ENCODE measurements at places on chromosomes 11 and 22.

GRCh38 chr11:101508370-101508769, 75.4 kb downstream of the TRPC6 start:
- no peak for DNase-seq

- DNase-seq = peak; percentile 47
Observed at GRCh38 chr11:1782831-1783724, 19.4 kb upstream of the CTSD start.

DNA sequence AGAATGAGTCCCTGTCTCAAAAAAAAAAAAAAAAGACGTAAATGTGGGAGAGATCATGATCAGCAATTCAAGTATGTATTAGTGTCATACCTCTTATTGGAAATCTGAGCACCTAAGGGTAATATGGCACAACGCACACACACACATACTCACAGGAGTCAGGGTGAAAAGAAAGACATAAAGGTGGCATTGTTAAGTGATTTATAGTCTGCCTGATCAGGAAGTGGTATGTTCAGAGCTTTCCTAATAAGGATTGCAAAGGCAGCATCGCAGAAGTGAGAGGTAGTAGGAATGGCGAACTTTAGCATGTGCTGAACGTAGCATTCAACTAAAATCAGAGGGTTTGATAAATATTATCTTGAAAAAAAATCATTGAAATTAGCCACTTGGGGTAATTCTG, 854.3 kb downstream of the METTL15 start:
- no peak for DNase-seq

- DNase-seq = no peak
Observed at GRCh38 chr11:116691771-116692177, 81.0 kb downstream of the BUD13 start.

- DNase-seq = no peak
Observed at GRCh38 chr11:96367342-96367741, 22.4 kb downstream of the CCDC82 start.

GRCh38 chr11:117600234-117600783, 196.7 kb downstream of the DSCAML1 start:
- no peak for DNase-seq

DNA sequence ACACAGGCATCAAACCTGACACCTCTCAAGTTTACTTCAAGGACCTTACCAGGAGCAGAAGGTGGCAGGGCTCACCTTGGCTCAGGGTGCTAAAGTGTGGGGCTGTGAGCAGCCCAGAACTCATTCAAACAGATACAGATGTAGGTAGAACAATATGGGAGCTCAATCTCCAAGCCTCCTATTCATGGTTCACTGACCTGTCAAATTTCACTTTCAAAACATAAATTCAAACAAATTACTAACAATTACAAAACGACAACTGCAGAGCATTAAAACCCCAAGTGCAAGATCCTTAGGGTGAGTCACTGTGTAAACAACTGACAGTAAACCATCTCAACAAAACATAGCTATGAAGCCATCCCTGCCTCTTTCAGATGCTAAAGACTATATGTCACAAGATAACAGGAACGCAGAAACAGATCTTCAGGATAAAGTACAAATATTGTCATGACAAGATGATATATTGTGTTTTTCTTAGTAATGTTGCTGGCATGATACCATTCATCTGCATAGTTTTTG, 303.5 kb upstream of the ANO3 start:
- no peak for DNase-seq

- DNase-seq = peak; percentile 55
Observed at GRCh38 chr11:59207988-59208451, 4.7 kb downstream of the MPEG1 start.

- no peak for DNase-seq
Observed at GRCh38 chr11:123129920-123130319, 65.1 kb downstream of the CLMP start.

- no peak for DNase-seq
Observed at GRCh38 chr11:9315078-9315688, 790 bp upstream of the TMEM41B start.

DNA sequence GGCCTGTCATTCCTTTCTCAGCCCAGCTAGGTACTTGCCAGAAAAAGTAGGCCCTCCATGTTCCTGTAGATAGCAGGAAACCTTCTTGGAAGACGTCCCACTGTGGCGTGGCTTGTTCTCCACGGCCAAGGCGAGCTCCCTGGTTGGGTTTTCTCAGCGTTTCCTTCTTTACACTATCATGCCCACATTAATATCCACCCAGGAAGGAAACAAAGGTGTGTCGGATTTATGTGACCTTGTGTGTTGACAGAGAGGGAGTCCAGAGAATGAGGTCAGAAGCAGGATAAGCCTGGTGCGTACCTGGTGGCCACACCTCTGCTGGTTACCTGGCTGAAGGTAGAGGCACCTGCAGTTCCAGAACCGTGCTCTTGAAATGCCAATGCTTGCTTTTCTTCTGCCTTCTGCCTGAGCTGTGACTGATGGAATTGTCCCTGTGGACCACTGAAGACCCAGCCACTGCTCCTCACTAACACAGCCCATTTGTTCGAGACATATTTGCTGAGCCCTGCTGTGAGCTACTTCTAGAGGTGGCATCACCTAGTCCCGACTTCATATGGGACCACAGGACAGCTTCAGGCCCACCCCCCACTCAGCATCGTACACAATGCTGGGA, 7.9 kb downstream of the ASPHD2 start:
- no peak for DNase-seq
